Stimulated activated naive B cell treated with anti-CD40 and anti-IgM and Interleukin-4, amounts not matched to agents 10 μg/mL and 1 μg/mL and 100 μg/mL, for 72 hours (primary cell): ENCODE measurements at places on chromosomes 5 and 9.

DNA sequence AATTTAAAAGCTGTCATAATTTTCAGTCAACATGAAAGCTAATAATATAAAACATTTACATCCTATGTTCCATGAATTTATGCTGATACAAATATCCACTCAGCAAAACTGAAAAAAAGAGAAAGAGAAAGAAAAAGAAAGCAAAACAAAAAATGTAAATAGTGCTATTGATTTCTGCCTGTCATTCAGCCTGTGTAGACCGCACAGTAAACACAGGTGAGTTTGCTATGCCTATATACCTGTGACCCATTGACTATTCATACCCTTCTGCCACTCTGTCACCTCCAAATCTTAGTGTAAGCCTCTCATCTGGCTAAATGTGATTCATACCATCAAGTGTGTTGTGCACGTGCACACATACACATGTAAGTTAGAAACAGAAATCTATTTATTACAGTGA lies 359.0 kb upstream of the RORB start:
- DNase-seq = no peak

DNA sequence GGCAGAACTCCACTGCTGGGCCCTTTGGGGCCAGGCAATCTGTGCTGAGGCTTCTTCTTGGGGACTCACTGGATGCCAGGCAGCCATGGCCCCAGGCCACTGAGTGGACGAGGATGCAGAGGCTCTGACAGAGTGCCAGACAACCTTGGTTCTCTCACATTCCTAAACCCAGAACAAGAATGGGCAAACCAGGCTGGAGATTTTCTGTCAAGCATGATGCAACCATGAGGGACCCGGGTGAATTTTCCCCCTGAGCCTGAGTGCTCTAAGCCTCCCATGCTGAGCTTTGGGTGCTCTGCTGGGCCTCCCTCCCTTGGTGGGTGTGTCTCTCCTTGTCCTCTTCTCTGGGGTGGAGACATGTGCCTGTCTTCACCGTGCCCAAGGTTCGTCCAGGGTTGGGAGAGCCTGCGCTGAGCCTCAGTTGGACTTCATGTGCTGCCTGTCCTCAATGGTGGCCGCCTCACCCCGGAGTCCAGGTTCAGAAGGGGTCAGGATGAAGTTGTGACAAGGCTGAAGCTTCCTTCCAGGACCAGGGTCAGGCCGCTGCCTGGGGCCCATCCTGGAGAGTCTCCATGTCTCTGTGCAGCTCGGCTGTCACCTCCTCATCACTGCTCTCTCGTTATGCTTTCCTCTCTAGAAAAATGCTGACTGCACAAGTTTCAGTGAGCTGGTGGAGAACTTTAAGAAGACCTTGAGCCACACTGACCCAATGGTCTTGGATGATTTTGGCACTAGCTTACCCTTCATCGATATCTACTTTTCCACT lies 24.1 kb downstream of the PITX1 start:
- no peak for DNase-seq

GRCh38 chr5:124812771-124813358 lies 66.4 kb upstream of the ZNF608 start:
- no peak for DNase-seq

GRCh38 chr9:134340475-134341160 lies 14.4 kb downstream of the RXRA start:
- no peak for DNase-seq

DNA sequence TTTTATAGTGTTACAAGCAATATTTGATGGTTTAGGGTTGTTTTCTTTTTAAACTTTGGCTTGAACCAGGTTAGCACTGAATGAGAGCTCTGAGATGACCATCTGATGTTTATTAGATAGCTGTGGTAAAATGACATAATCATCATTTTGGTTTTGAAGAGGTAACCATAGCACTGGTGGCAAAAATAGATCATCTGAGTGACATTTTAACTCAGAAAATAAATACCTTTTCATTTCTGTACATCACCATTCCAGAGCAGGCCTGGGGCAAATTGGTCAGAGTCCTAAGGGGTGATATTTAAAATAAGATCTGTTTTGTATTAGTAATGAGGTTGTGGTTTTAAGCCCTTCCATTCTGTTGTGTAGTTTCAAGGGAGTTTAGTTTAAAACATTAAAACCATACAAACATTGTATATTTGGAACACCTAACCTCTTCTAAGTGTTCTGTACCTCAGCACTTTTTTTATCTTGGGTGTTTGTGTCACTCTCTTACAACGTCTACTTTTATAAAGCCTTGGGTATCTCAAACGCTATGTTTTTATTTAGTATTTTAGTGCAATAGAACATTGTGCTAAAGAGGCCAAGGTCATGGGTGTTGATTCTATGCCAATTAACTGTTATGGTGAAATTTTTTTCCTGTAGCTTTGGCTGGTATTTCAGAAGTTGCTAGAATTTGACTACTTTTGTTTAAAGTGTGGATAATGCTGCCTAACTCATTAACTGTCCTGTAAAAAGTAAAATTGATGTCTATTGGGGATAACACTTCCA lies 166.1 kb downstream of the CD180 start:
- DNase-seq = no peak

DNA sequence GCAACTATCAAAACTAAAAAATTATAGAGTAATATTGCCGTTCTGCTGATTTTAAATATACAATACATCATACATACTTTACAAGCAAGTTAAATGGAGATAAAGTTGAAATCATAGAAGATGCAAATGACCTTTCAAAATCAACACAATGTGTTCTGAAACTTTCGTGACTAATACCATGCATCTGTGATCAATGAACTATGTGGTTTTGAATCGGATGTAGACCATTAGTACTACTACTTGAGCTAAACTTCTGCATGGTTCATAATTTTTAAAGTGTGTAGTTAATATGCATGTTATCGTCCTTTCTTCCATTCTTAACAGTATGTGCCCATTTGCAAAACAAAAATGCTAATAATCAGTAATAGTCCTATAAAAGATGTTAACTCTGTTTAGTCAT lies 11.3 kb upstream of the PHF2 start:
- DNase-seq = no peak

GRCh38 chr5:58071566-58071965 lies 388.3 kb downstream of the PLK2 start:
- no peak for DNase-seq

GRCh38 chr9:117703537-117703936 lies 666 bp upstream of the TLR4 start:
- no peak for DNase-seq

DNA sequence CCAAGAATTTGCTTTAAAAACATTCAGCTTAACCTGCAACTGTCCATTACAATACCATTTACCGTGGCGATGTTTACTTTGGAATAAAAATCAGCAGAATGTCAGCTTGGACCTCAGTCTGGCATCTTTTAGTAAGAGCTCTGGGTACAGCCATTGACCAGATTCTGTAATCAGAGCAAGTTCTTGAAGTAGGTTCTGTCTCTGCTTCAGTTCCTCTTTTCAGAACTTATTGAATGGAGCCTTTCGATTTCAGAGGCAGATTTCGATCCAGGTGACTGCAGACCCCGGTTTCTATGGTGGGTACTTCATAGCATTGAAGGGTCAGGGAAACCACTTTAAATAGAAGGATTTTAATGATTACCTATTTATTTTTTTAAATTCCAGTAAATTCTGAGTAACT lies 53.4 kb upstream of the SV2C start:
- no peak for DNase-seq
